ENCODE measurements at places on chromosomes 1 and 21. TPM values are rescaled to one million over a fixed set of nuclear protein-coding genes. Genes with fewer than 3 reads are reported as not detected.

DNA sequence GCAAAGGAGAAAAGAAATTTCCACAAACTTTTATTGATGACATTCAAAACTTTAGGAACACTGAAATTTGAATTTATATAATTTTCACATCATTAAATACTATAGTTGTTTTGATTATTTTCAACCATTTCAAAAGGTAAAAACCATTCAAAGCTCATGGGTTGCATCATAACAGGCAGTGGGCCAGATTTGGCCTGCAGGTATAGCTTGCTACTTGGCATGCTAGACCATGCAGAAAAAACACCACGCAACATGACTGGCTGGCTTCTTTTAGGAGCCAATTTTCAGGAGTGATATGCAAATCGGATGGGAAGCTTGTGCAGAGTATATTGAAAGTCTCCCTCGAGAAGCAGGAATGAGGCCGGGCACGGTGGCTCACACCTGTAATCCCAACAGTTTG lies 144.8 kb downstream of the GLUL start:
- DNase-seq: no peak

The GPR89B gene
- total RNA-seq: 13.2 TPM

DNA sequence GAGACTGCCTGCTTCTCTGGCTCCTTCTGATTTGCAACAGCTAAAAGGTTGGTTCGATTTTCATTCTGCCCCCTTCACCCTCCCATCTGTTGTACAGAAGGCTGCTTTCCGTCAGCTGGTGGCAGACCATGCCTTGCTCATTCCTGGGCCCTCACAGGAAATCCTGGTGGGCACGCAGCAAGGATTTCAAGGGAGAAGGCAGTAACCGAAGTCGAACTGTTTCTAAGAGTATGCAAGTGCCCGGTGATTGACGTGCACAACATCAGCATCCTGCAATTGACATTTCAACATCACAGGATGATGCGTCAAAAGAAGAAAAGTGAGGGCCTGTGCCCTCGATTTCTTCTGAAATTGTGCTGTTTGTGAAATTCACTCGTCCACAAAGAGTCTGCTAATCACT lies 83.8 kb downstream of the PLPP3 start:
- no peak for DNase-seq

- no peak for DNase-seq
Measured at GRCh38 chr1:2978691-2979190, 42.5 kb upstream of the ACTRT2 start.

DNA sequence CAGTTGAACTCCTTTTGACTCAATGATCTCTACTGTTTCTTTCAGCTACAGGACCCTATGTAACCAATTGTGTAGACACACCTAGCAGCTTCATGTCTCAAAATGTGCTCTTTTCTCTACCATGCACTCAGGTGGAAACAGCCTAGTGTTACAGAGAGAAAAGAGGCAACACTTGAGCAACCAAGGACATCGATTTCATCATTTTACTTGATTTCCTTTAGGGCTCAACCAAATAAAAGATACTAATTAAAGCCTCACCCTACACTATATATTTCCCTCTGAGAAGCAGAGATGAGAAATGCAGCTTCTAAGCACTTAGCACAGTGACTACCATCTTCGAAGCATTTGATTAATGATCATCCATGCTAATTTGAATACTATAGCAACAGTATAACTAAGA lies 55.1 kb downstream of the PTGER3 start:
- no peak for DNase-seq

DNA sequence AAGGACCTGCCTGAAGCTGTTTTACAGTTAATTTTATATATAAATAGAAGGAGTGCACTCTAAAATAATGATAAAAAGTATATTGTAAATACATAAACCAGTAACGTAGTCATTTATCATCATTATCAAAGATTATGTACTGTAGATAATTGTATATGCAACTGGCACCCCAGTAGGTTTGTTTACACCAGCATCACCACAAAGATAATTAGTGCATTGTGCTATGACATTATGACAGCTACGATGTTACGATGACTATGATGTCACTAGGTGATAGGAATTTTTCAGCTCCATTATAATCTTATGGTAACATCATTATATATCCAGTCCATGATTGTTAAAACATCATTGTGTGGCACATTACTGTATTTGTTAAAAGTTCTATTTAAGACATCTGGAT lies 185.2 kb downstream of the LBR start:
- DNase-seq: no peak

DNA sequence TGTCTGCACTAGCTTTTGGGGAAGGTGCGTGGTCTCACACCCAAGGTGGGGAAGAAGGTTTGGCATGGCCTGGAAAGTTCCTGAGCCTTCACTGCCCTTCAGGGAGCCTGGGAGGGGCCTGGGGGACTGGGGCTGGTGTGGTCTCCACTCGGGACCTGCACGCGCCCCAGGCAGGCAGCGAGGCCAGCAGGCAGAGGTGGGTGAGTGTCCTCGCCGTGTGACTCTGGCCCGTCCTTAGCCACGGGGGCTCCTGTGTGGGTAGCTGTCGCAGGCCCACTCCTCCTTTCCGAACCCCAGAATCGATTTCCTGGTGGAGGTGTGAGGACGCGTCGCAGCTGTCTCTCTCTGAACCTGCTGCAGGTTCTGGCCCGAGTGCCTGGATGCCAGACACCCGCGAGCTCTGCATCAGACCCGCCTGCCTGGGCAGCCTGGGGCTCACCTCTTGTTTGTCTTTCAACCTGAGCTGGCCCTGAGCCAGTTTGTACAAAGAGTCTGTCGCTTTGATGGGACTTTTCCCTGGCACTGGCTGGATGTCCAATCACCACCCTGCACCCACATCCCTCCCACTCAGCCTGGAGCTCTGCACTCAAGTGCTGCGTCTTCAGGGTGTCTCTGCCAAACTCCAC lies 36.0 kb upstream of the SLC19A1 start:
- DNase-seq: no peak

- DNase-seq: no peak
Measured at GRCh38 chr1:61585714-61586113, 139.2 kb downstream of the TM2D1 start.

GRCh38 chr1:87956072-87956471 lies 627.4 kb downstream of the LMO4 start:
- no peak for DNase-seq

DNA sequence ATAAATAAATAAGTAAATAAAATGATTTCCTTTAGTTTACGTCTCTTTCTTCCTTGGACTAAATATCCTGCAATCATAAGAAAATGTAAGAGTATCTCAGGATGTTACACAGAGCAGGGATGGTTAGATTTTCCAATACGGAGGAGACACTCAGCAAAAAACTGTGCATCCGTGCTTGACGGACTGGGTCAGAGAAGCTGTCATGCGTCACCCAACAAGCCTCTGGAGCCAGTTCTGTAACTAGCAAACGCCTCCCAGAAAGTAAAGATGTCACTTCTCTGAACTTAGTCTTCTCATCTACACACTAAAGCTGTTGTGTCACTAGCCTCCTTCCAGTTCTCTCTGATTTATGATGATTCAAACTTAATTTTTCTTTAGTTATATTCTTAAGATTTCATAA lies 3.4 kb downstream of the CFHR4 start:
- DNase-seq: no peak

GRCh38 chr1:161994175-161994668 lies 29.4 kb downstream of the OLFML2B start:
- DNase-seq: no peak

The SLC16A4 gene
- 0.14 TPM for total RNA-seq

Measured in activated CD4-positive, alpha-beta T cell treated with anti-CD3 and anti-CD28 coated beads for 36 hours (primary cell).